OCI-M1 (cell line): ENCODE measurements at places on chromosomes 16 and 17.
A peak's percentile ranks its signal among the peaks of the same experiment; 100 is the strongest.

- peak; percentile 86 for DNase-seq
Observed at GRCh38 chr16:89921702-89922476, 1.3 kb upstream of the TUBB3 start.

GRCh38 chr16:31083981-31084380 lies 4.8 kb downstream of the PRSS53 start:
- DNase-seq, result no peak

- DNase-seq, result peak; percentile 35
Observed at GRCh38 chr16:81632392-81633146, 146.5 kb upstream of the PLCG2 start.

- peak; percentile 72 for DNase-seq
Observed at GRCh38 chr17:48542114-48542656, 2.7 kb downstream of the HOXB2 start.

DNA sequence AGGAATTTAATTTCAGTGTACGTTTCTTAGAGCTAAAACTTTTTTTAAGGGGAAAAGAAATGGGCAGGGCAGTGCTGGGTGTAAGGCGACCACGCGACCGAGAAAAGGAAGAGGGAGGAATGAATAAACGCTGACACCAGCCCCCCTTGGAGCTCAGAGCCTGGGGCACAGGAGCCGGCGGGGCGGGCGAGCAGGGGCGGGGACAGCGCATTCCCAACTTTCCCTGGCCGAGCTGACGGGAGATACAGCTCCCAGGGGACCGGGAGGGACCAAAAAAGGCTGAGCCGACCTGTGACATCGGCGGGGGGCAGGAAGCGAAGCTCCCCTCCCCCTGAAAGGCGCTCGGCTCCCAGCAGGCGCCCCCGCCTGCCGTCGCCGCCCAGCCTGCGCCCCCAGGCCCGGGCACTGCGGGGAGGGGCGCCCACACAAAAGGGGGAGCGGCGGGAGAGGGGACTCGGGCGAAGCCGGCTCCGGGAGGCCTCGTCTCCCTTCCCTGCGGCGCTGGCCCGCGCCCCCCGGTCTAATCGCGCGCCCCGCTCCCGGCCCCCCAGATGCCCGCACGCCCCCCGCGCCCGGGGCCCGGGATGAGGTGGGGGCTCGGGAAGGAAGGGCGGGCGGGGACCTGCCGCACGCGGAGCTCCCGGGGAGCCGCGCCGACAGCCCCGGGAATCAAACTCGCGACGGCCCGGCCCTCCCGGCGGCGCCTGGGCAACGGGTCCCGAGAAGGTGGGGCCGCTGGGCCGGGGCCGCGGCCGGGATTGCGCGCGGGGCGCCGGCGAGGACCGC lies 622 bp downstream of the CUEDC1 start:
- no peak for DNase-seq

DNA sequence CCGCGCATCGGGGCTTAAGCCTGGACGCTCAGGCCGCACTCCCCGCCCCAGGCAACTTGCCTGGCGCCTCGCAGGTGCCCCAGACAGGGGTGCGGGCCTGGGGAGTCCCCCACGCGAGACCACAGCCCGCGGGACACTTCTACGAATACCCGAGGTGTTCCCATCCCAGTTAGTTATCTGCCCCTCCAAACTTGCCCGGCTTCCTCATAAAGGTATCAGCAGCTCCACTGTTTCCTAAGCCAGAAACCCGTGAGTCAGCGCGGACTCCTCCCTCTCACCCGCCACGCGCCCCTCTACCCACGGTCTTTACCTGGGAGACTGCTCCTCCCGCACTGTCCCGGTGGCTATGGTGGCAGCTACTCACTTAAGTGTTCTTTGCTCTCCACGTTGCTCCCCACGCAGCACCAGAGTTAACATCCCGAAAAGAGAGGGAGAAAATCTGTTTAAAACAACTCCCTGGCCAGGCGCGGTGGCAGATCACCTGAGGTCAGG lies 1.0 kb upstream of the CREBBP start:
- DNase-seq, result no peak

GRCh38 chr17:19290066-19290705 lies 53.0 kb downstream of the EPN2 start:
- DNase-seq, result no peak

- no peak for DNase-seq
Observed at GRCh38 chr17:82974136-82974952, 105.1 kb upstream of the METRNL start.

GRCh38 chr16:30724641-30725417 lies 23.4 kb upstream of the PHKG2 start:
- DNase-seq, result peak; percentile 19

- DNase-seq, result no peak
Observed at GRCh38 chr16:80164966-80165550, 375.7 kb upstream of the DYNLRB2 start.

GRCh38 chr17:17052462-17053221 lies 10.4 kb downstream of the MPRIP start:
- DNase-seq, result no peak

DNA sequence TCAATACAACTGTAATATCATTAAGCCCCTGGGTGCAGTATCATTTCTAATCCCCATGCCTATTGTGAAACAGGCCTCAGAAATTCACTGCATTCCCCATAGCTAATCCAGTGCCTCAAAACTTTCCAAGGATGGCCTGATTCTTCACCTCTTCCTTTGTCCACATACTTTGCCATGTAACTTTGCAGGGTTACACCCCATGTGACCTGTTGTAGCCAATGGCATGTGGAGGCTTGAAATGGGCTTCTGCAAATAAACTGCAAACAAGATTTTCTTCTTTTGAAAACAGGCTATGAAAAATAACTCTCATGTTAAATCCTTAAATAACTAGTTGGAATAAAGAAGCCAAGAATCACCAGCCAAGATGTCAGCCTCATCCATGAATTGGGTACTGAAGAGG lies 35.9 kb downstream of the ABCA10 start:
- no peak for DNase-seq

- DNase-seq, result no peak
Observed at GRCh38 chr17:12659500-12659899, 6.2 kb upstream of the MYOCD start.

DNA sequence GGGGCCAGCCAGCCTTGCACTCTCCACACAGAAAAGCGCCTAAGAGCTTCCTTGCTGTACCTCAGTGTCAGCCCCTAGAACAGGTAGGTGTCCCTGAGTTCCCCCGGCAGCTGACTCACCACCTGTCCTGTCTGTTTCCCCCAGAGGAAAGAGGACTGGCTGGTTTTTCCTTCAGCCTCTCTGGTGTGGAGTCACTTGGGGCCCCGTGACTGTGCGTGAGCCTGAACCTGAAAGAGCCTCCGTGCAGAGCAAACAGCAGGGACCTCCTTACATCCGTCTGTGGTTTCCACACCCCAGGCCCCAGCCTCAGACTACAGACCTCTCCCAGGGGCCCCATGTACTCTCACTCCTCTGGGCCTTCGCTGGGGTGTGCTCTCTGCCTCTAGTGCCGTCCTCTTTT lies 87.8 kb downstream of the GNAO1 start:
- DNase-seq, result no peak
